Left lobe of liver (tissue), 2 donors: ENCODE measurements at places on chromosomes 12 and 14.

DNA sequence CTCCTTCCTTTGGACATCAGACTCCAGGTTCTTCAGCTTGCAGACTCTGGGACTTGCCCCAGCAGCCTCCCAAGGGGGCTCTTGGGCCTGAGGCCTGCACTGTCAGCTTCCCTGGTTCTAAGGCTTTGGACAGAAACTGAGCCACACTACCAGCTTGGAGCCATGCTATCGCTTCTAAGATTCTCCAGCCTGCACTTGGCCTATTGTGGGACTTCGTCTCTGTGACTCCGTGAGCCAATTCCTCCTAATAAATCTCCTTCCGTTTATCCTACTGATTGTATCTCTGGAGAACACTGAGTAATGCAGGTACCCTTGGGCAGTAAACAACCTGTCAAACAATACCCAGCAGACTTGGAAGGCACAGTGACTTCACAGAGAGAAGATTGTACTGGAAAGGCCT, 24.9 kb upstream of the RHOJ start:
- DNase-seq = no peak

- DNase-seq = no peak
These were observed 1011.8 kb downstream of the TMEM121 start for GRCh38 chr14:106538201-106538600.

DNA sequence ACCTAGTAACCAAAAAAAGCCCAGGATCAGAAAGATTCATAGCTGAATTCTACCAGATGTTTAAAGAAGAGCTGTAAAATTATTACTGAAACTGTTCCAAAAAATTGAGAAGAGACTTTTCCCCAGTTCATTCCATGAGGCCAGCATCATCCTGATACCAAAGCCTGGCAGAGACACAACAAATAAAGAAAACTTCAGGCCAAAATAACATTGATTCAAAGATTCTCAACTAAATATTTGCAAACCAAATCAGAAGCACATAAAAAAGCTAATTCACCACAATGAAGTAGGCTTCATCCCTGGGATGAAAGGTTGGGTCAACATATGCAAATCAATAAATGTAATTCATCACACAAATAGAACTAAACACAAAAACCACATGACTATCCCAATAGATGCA, 151.2 kb downstream of the PLCZ1 start:
- no peak for DNase-seq

DNA sequence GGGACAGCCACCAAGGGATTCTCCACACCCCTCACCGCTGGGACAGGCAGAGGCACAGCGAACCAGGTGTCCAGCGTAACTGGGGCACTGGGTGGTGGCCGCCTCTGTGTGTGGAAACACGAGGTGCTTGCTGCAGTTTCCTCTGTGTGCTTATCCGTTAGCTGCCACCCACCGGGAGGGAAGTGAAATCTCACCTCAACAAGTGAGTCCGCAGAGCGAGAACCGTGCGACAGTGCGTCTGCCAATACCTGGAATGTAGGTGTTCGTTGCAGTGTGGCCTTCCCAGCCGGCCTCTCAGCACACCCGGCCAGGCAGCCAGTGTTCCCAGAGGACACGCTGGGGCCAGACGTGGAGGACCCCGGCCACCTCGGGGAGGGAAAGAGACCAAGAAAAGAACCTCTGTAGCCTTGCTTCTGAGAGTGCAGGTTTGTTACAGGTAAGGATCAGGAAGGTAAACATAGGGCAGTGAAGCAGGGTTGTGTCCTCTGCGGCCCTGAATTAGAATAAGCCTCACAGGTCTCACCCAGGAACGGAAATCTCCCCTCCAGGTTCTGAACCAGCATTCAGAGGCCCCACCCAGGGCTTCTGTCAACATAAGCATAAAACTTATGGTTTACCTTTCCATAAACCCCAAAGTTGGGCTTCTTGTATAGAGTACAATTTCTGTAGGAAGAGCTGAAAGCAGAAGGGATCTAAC, 1.5 kb downstream of the BCL2L14 start:
- DNase-seq = peak; percentile 60

DNA sequence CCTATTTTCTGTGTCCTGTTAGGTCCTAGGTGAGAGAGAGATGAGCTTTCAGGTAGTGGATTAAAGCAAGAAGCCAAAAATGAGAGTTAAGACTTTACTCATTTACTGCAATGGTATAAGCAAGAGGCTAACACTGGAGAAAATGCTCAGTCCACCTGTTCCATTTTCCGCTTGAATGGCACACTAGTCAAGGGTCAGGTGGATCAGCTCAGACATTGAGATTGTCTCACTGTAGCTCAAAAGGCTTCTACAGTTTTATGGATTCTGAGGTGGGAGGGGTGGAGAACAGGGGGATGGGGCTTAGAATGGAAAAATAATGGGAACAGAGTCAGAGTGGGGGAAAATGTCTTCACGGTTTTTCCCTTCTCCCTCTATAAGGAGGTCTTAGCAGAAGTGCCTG, 57.3 kb upstream of the MUCL1 start:
- DNase-seq = no peak

DNA sequence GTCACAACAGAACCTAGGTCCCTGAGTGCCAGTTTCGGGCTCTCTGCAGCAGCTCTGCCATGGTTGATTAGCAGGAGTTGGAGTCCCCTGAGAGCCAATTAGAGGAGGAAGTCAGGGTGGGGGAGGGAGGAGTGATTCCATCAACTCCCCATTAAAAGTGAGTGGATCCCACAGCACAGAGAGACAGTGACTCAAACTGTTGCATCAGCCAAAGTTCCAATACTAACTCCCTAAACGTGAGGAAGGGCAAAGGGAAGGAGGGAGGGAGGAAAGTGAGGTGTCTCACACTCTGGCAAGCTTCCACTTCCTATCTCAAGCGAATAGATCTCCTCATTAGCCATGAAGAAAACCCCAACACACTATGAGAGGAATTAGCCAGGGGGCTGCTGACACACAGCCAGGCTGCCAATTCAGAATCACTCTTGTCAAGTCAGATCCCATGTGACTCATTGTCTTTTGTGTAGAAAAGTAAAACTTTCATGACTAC, 23.6 kb downstream of the OR11H4 start:
- DNase-seq = no peak

DNA sequence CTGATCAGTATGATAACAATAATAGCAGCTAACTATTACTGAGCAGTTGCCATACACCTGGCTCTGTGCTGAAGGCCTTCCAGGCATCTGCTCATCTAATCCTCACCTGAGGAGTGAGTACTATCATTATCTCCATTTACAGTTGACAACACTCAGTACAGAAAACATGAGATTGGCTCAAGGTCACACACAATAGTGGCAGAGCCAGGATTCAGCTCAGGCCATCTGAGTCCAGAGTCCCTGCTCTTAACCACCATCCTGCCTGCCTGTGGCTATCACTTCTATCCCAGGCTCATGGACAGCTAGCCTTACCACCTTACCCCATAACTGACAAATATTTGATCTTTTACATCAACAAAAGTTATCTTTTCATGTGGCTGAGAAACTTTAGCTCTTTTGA, 155.5 kb downstream of the PPM1H start:
- no peak for DNase-seq

- no peak for DNase-seq
These were observed 910 bp upstream of the WASHC4 start for GRCh38 chr12:105106621-105107020.

GRCh38 chr14:74840603-74841030, 35.3 kb downstream of the PROX2 start:
- DNase-seq = no peak

DNA sequence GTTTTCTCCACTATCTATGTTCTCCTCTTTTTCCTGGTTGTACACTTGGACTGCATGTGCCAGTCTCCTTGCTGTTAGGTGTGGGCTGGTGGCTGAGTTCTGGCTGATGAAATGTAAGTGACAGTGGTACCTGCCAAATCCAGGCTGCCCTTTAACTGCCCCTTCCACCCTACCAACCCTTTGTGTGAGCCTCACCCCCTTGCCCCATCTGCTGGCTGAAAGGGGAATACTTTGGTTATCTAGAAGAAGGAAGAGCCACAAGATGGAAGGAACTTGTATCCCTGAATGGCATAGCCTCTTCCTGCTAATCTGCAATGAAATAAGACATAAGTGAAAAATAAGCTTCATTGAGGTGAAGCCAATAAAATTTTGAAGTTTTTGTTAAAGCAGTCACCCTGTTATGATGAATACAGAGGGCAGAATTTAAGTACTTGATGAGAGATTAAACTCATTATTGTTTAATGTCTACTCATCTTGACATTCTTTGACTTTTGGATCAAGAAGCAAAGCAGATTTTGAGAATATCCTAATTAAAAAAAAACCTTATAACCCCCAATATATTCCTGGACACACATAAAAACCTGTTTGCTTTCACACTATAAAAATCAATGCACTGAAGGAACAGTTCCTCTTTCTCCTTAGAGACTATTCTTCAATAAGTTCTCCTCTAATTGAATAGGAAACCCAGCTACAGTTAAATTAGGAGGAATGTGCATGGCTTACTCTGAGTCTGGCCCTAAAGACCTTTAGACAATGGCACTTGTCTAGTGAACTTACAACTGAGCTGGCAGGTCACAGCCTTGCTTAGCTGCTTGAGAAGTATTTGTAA, 262.6 kb upstream of the BTG1 start:
- DNase-seq = peak; percentile 70

- DNase-seq = no peak
These were observed 123.1 kb downstream of the PAH start for GRCh38 chr12:102793921-102794320.

GRCh38 chr14:103544388-103545218, 15.6 kb downstream of the TRMT61A start:
- DNase-seq = no peak

- DNase-seq = no peak
These were observed 425.6 kb downstream of the NRXN3 start for GRCh38 chr14:78595797-78596196.

- no peak for DNase-seq
These were observed 424.1 kb upstream of the OR4E1 start for GRCh38 chr14:22097586-22098292.

- DNase-seq = no peak
These were observed 126.6 kb downstream of the CHST11 start for GRCh38 chr12:104583301-104583700.

- no peak for DNase-seq
These were observed 29.3 kb upstream of the ZFP36L1 start for GRCh38 chr14:68822132-68822651.

DNA sequence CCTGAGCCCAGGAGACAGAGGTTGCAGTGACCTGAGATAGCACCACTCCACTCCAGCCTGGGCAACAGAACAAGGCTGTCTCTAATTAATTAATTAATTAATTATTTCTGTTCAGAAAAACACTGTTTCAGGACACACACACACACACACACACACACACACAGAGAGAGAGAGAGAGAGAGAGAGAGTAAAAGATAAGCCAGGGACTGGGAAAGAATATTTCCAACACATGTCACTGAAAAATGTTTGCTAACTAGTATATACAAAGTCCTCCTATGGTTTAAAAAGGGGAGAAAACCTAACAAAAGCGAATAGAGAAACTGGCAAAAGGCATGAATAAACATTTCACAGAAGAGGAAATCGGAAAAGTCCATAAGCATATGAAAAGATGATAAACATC, 18.1 kb upstream of the LRIG3 start:
- DNase-seq = no peak

DNA sequence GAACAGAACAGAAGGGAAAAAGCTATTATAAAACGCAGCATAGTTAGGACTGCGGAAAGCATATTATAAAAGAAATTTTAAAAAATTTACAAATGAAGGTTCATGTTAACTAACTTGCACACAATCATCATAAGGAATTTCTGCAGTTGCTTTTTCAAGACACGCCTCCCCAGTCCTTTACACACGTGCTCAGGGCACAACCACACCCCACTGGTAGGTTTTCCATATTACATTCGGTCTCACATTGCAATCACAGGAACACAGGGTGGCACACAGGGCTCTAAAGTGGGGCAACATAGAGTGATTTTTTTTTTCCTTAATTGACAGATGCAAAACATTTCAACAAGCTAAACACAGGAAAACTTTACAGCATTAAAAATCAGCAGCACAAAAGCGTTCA, 69.7 kb downstream of the DICER1 start:
- DNase-seq = no peak

- DNase-seq = peak; percentile 46
These were observed 2.0 kb upstream of the MDM1 start for GRCh38 chr12:68334132-68334531.

DNA sequence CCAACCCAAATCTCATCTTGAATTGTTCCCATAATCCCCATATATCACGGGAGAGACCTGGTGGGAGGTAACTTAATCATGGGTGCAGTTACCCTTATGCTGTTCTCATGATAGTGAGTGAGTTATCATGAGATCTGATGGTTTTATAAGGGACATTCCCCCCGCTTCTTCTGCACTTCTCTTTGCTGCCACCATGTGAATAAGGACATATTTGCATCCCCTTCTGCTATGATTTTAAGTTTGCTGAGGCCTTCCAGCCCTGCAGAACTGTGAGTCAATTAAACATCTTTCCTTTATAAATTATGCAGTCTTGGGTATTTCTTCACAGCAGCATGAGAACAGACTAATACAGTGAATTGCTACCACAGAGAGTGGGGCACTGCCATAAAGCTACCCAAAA, 179.1 kb downstream of the LRIG3 start:
- no peak for DNase-seq

- DNase-seq = peak; percentile 41
These were observed 29.7 kb upstream of the SFSWAP start for GRCh38 chr12:131681257-131681620.

- no peak for DNase-seq
These were observed 2.2 kb downstream of the ADIPOR2 start for GRCh38 chr12:1692895-1693610.

DNA sequence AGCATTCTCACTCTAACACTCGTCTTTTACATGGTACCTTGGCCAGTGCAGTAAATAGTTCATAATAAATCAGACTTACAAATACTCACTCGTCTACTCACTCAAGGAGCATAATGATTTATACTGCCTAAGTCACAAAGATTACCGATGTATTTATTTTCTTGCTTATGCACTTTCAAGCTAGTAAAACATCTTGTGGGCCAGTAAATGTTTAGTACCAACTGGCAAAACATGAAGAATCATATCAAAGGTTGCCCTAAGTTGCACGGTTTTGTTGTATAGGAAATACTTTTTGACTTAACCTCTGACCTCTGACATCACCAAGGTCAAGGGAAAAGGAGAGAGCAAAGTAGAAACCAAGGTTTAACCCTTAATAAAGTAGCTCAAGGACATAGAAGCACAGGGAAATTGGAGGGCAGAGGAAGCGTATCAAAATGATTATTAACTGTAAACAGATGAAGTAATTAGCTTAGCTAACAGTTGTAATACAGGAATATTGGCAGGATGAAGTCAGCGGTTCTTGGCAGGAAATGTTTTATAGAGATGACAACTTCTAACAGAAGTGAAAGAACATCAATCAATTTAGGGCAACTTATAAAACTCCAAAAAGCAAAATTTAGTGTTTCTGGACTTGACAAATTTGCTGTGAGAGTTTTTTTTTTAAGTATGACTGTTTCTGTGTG, 131.9 kb downstream of the HMGA2 start:
- DNase-seq = no peak
